Stimulated activated CD4-positive, alpha-beta T cell treated with anti-CD3 and anti-CD28 coated beads, Interleukin-1b, Interleukin-23, amount 100 ng/mL, for 1 hour (primary cell): ENCODE measurements at places on chromosomes 2 and 18.

DNA sequence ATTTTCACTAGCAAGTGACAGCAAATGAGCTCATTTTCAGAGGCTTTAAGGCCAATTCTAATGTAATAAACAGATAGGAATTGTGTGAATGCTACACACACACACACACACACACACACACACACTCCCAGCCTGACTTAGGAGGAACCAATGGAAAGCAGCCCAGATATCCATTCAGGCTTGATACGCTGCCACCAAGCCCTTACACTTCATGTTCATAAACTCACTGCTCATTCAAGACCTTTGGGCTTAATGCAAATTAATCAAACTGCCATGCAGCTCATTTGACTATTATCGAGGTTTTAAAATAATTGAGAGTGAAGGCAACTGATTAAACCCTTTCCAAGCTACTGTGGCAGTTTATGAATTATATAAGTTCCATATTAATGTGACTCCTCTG lies 298.9 kb upstream of the NCKAP5 start:
- no peak for DNase-seq

DNA sequence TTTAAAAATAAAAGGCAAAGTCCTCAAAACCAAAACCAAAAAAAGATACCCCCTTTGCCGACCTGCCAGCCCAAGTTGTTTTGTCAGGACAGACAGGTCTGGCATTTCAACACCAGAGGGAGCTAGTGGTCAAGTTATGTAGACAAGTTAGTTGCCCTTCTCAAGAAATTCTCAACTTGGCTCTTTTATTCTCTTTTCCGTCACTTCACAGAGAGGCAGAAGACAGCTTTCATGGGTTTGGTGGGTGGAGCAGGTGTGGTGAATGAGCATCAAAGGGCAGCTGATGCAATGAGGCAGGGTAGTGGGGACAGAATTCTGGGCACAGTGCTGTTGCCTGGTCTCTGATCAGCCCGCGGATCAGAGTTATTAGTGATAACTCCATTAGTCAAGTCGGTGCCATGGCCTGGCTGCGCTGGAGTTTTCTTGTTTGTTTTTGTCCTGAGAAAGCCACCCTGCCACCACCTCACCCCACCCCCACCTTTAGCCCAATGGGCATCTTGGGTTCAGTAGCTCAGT lies 303.7 kb upstream of the EPAS1 start:
- DNase-seq, result no peak

GRCh38 chr2:200026332-200027230 lies 71.2 kb downstream of the MAIP1 start:
- DNase-seq, result no peak

- no peak for DNase-seq
These were observed 426.2 kb downstream of the ERBB4 start for GRCh38 chr2:212112401-212112800.

- DNase-seq, result no peak
These were observed 127.6 kb upstream of the HS6ST1 start for GRCh38 chr2:128446049-128446873.

- no peak for DNase-seq
These were observed 22.4 kb upstream of the CD28 start for GRCh38 chr2:203683932-203684556.

DNA sequence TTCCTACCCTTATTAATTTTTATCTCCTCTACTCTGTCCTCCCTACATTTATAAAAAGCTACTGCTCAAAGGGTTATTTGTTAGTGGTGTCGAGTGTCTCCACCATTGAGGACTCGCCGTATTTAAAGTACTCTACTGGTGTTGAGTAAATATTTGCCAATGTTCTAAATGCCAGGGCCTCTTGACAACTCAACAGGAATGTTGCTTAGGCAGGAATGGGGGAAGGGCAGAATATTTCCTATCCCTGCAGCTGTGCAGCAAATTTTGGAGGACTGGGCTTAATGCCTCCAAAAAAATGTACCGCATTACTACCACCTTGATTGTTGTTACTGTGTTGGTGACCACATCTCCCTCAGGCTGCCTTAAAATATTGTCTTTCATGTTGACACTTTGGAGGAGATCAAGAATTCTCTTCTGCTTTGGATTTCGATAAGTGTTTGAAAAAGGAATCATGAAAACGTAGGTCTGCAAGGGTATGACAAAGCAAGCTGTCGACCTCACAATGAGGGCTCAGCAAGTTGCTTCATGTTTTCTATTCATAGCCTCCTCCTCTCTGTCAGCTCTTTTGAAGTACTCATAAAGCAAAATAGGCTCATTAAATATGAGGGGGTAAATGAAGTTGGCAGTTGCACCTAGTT lies 84.3 kb downstream of the EFEMP1 start:
- DNase-seq, result no peak

DNA sequence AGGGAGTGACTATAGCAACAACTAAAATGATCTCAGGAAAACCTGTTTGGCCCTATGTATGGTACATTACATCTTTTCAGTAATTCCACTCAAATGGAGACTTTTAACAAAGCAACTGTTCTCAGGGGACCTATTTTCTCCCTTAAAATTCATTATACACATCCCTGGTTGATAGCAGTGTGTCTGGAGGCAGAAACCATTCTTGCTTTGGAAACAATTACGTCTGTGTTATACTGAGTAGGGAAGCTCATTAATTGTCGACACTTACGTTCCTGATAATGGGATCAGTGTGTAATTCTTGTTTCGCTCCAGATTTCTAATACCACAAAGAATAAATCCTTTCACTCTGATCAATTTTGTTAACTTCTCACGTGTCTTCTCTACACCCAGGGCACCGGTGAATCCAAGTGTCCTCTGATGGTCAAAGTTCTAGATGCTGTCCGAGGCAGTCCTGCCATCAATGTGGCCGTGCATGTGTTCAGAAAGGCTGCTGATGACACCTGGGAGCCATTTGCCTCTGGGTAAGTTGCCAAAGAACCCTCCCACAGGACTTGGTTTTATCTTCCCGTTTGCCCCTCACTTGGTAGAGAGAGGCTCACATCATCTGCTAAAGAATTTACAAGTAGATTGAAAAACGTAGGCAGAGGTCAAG lies 955 bp downstream of the TTR start:
- DNase-seq, result no peak

DNA sequence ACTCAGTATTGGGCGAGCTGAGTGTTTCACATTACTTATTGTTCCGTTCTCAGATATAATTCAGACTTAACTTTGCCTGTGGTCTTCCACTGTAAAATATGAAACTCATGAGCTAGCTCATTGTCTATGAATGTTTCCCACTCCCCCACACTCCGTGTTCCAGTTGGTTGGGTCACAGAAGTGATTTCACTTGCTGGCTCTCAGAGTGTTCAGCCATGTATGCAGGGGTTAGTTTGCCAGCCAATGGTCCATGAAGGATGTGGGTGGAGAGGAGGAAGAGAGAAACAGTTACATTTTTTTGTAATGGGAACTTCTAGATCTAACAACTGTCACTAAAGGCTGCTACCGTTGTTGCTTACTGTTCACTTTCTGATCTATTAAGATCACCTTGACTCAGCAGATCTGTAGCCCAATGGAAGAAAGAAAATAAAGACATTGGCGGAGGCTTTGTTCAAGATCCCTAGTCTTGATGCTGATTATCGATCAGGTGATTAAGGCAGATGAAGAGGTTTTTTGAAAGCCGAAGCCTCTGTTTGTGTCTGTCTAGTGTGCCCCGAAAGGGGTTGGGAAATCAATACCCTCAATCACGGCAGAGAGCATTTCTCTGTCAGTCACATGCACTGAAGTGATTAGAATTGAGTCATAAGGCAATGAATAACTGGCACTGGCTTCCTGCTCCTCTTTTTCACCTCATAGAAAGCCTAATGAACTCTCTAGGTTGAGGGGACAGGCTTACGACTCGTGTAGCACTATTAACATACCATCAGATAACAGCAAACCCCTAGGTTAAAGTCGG lies 279.7 kb upstream of the FIGN start:
- DNase-seq, result no peak
